ENCODE measurements at places on chromosomes 16 and 17. TPM values are rescaled to one million over a fixed set of nuclear protein-coding genes. Genes with fewer than 3 reads are reported as not detected.

GRCh38 chr16:70158261-70158939 lies 15.2 kb upstream of the CLEC18C start:
- H3K4me1 ChIP-seq, result peaks cover 8% of the 10 kb centered on the region
- H3K27ac ChIP-seq, result no peak overlapping the region
- no peak overlapping the region for H3K4me3 ChIP-seq
- peaks cover 23% of the 10 kb centered on the region for H3K36me3 ChIP-seq
- no peak for DNase-seq

DNA sequence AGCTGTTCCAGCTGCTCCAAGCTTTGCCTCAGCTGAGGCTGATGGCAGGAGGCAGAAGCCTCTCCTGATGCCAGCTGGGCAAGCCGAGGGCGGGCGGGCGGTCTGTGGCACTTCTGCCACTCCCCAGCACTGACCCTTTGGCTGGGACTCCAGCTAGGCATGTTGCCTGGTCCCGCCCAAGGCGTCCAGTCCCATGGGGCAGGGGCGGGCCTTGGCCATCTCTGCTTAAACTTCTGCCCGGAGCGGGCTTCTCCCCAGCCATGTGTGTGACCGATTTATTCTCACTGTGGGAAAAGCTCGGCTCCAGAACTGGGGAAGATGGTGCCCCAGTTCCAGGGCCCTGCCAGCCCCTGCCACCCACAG lies 349.1 kb downstream of the SEC14L1 start:
- no peak overlapping the region for H3K27ac ChIP-seq
- H3K36me3 ChIP-seq, result peaks cover 45% of the 10 kb centered on the region
- H3K4me3 ChIP-seq, result no peak overlapping the region
- H3K27me3 ChIP-seq, result no peaks in the 10 kb centered on the region
- H3K4me1 ChIP-seq, result no peaks in the 10 kb centered on the region

Gene HASPIN
- polyA plus RNA-seq, result 4.7 TPM

DNA sequence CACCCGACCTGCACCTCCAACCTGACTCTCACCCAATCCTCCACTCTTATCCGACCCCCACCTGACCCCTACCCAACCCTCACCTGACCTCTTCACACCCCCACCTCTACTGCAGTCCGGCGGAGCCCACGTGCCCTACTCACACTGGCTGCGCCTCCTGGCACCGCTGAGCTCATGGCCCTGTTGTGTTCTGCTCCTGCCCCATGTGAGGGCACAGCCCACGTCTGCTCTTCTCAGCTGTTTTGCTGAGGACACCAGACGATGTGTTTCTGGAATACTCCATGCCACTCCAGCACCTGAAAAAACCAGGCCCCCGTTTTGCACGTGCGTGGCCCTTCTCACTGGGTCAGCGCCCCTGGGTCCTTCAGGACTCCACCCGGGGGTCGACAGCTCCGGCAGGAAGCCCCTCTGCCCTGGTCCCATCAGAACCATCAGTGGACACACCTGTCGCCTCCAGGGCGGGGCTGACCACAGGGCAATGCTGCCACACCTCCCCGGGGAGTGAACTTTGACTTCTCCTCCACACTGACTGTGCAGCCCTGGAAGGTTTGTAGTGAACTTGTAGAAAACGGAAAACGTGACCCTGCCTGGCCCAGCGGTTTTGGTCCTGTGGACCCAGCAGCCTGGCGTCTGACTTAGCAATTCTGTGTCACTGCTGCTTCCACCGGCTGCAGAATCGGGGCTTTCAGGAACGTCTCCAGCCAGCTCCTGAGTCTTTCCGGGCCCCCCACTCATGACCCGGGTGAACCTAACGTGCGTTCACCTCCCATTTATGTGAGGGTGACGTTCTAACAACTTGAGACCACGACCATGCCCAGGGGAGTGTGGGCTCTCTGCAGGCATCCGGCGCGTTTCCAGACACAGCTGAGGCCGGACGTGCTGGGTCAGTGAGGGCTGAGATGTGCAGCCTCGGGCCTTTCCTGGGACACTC lies 5.7 kb upstream of the RAB40B start:
- no peak for DNase-seq
- no peak overlapping the region for H3K27ac ChIP-seq
- no peaks in the 10 kb centered on the region for H3K36me3 ChIP-seq

Gene RMI2
- 6.8 TPM for polyA plus RNA-seq

DNA sequence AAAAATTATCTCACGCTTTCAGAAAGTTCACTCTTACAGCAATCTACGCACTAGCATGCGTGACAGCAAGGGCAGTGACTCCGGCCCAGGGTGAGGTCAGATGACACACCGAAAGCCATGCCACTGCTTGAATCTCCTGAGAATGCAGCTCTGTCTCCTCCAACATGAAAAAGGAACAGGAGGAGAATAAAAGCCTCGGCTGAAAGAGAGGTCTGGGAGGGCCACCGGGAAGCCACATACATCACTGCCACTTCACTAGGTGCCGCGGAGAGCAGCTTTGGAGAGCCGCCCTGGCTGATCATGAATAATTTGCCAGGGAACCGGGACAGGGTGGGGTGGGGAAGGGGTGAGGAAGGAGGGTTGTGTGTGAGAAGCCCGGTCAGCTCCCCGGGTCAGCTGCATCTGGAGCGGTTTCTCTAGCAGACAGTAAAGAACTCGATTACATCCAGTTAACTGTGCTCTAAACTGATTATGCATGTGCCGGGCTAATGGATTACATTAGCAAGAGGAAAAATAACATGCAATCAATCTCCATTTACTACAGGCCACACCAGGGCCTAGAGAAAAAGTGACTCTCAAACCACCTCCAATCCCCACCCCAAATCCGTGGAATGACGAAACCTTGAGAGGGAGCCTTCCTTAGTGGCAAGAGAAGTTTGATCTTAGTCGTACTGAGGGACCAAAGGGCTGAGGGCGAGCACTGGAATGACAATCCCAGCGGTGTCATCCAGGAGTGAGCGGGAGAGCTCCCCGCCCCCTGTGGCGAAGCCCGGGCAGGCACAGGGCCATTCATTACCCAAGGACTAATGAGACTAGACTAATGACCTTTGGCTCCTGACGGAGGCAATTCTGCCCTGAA lies 100.3 kb downstream of the ZFHX3 start:
- no peak overlapping the region for H3K27ac ChIP-seq
- DNase-seq, result no peak
- H3K27me3 ChIP-seq, result no peaks in the 10 kb centered on the region
- peaks cover 5% of the 10 kb centered on the region for H3K36me3 ChIP-seq

Gene DNAI2
- polyA plus RNA-seq, result not detected

- H3K27ac ChIP-seq, result no peak overlapping the region
- H3K4me1 ChIP-seq, result peaks cover 3% of the 10 kb centered on the region
- no peaks in the 10 kb centered on the region for H3K36me3 ChIP-seq
- H3K4me3 ChIP-seq, result no peak overlapping the region
Measured at GRCh38 chr16:53414381-53414780, 19.9 kb upstream of the RBL2 start.

Gene STH
- polyA plus RNA-seq, result not detected

- H3K27me3 ChIP-seq, result no peaks in the 10 kb centered on the region
- peak overlapping the region; percentile 46 for H3K4me3 ChIP-seq
- H3K4me1 ChIP-seq, result peaks cover 52% of the 10 kb centered on the region
- peak; percentile 54 for DNase-seq
- H3K27ac ChIP-seq, result peak overlapping the region; percentile 54
Measured at GRCh38 chr17:81419319-81419885, 24.1 kb downstream of the BAHCC1 start.

- H3K27me3 ChIP-seq, result peaks cover 100% of the 10 kb centered on the region
- H3K27ac ChIP-seq, result no peak overlapping the region
- no peaks in the 10 kb centered on the region for H3K36me3 ChIP-seq
- peaks cover 3% of the 10 kb centered on the region for H3K4me1 ChIP-seq
- DNase-seq, result no peak
Measured at GRCh38 chr17:48624544-48625494, 1.3 kb downstream of the HOXB9 start.

Gene KIF19
- not detected for polyA plus RNA-seq

Gene KRTAP9-2
- not detected for polyA plus RNA-seq

DNA sequence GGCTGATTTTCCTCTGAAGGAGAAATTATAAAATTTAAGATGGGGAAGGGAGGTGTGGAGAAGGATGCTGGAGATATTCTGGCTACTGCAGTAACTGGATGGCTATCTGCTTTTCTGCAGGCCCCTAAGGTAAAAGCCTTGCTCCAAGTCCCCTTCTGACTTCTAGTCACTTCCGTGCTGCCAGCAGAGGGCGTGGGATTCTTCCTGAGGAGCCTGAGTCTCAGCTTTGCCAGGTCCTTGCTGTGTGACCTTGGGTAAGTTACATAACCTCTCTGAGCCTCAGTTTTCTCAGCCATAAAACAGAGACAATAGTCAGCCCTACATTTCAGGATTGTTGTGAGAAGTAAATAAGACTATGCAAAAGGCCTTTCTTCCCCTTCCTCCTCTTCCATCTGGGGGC lies 24.3 kb upstream of the TMEM220 start:
- no peak overlapping the region for H3K4me3 ChIP-seq
- peaks cover 5% of the 10 kb centered on the region for H3K27me3 ChIP-seq
- no peaks in the 10 kb centered on the region for H3K4me1 ChIP-seq
- no peak for DNase-seq

Gene SNAI3
- polyA plus RNA-seq, result not detected

Gene TBC1D3G
- not detected for polyA plus RNA-seq

Gene DHX40
- polyA plus RNA-seq, result 20.4 TPM

- H3K4me1 ChIP-seq, result no peaks in the 10 kb centered on the region
- no peak overlapping the region for H3K4me3 ChIP-seq
- no peaks in the 10 kb centered on the region for H3K36me3 ChIP-seq
- DNase-seq, result no peak
- H3K27ac ChIP-seq, result no peak overlapping the region
Measured at GRCh38 chr17:28004344-28004743, 38.1 kb upstream of the NLK start.

DNA sequence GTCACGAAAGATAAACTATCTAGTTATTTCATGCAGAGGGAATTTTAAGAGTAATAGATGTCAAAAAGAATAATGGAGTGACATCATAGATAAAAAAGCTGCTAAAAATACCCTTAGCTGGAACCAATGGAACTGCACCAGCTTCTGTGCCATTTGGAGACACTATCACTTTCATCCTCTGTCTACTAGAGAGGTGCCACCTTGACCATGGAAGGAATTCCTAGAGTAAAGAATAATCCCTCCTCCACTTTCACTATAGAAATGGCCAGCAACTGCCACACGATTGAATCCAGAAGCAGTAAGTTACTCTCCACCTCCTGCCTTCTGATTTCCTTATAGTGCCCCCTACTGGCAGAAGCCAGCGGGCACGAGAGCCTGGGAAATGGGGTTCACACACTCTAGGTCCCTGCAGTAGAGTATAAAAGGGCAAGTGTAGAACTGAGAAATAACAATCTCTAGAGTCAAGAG lies 2.8 kb upstream of the ALDH3A2 start:
- peaks cover 44% of the 10 kb centered on the region for H3K4me1 ChIP-seq
- no peaks in the 10 kb centered on the region for H3K27me3 ChIP-seq
- H3K36me3 ChIP-seq, result no peaks in the 10 kb centered on the region
- no peak overlapping the region for H3K27ac ChIP-seq
- H3K4me3 ChIP-seq, result no peak overlapping the region

- H3K4me1 ChIP-seq, result no peaks in the 10 kb centered on the region
- no peaks in the 10 kb centered on the region for H3K36me3 ChIP-seq
- no peak overlapping the region for H3K4me3 ChIP-seq
- H3K27ac ChIP-seq, result no peak overlapping the region
- no peak for DNase-seq
- no peaks in the 10 kb centered on the region for H3K27me3 ChIP-seq
Measured at GRCh38 chr16:56869513-56870275, 4.7 kb downstream of the SLC12A3 start.

DNA sequence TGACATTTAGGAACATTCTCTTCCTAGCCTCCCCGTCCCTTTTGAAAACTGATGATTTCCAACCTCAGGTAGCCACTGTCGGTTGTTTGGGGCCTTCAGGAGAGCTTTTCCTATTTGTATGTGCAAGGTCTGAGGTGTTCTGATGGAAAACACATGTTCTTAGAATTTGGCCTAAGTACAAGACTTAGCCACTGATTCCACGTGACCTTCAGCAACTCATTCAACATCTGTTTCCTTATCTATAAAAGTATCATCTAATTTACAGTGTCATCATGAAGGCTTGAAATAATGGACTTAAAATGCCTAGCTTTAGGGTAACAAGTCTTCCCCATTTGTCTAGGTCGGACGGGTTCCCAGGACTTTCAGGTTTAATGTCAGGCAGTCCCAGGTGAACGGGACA lies 259.3 kb downstream of the SOX9 start:
- H3K27me3 ChIP-seq, result peaks cover 2% of the 10 kb centered on the region
- no peaks in the 10 kb centered on the region for H3K4me1 ChIP-seq
- no peaks in the 10 kb centered on the region for H3K36me3 ChIP-seq

- no peak overlapping the region for H3K27ac ChIP-seq
- DNase-seq, result no peak
- H3K4me1 ChIP-seq, result peaks cover 15% of the 10 kb centered on the region
- H3K36me3 ChIP-seq, result no peaks in the 10 kb centered on the region
Measured at GRCh38 chr16:54923055-54923473, 7.6 kb upstream of the IRX5 start.

- H3K27ac ChIP-seq, result no peak overlapping the region
- no peak for DNase-seq
- H3K4me3 ChIP-seq, result no peak overlapping the region
- H3K27me3 ChIP-seq, result no peaks in the 10 kb centered on the region
Measured at GRCh38 chr17:69043098-69043734, 17.5 kb downstream of the ABCA9 start.

Gene CCR7
- polyA plus RNA-seq, result 0.63 TPM

Gene CRYM
- 0.17 TPM for polyA plus RNA-seq

GRCh38 chr17:44608727-44609435 lies 47.4 kb upstream of the MEIOC start:
- no peaks in the 10 kb centered on the region for H3K4me1 ChIP-seq
- H3K36me3 ChIP-seq, result no peaks in the 10 kb centered on the region
- no peak for DNase-seq
- H3K4me3 ChIP-seq, result no peak overlapping the region
- no peak overlapping the region for H3K27ac ChIP-seq

DNA sequence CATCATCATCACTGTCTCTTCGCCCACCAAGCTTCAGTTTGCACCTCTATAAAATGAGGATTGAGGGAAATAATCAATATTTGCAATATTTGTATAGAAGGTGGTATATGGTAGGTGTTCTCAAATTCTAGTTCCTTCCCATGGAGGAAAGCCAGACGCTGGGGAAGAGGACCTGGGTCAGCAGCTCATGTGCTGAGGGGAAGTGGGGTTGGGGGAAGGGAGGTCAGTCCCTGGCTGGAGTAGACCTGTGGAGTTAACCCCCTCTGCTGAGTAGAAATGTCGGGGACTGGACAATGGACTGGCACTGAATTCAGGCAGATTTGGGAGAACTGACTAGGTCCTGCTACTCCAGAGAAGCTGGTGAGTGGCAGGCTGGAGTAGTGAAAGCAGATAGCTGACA lies 12.8 kb upstream of the ITGB3 start:
- H3K27ac ChIP-seq, result no peak overlapping the region
- H3K4me1 ChIP-seq, result peaks cover 16% of the 10 kb centered on the region
- no peak overlapping the region for H3K4me3 ChIP-seq
- peaks cover 3% of the 10 kb centered on the region for H3K27me3 ChIP-seq
